ENCODE measurements at places on chromosomes 4 and X. TPM values are rescaled to one million over a fixed set of nuclear protein-coding genes. Genes with fewer than 3 reads are reported as not detected.

The TMEM150C gene
- 4.8 TPM for total RNA-seq

DNA sequence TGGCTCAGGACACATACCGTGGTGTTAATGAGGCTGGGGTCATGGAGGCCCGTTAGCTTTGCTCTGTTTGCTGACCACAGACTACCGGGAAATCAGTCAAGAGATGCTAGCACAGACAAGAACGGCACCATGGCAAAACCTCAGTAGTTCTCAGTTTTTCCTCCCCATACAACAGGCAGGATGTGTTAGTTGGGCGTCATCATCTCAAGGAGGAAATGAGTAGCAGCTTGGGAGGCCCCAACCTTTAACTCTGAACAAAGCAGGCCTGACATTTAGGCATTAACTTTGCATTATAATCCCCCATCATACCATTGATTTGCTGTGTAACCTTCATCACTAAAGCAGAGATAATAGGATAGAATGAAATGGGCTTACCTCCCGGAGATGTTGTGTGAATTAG lies 714.2 kb downstream of the RPA4 start:
- DNase-seq = no peak

DNA sequence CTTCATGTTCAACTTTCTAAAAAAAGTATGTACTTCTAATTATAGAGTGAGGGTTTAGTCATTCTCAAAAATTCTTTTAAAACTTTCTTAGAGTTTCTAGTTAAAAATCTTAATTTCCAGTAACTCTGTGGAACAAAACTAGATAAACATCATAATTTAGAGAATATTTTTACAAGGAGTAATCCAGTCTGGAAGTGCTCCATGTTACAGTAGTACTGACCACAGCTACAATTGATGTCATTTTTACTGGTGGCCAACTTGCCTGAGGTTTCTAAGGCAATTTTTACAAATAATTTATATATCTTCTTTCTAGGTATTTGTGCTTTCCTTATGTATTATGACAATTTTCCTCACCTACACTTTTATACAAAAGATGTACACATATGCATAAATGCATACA lies 490.4 kb downstream of the CENPC start:
- no peak for DNase-seq

DNA sequence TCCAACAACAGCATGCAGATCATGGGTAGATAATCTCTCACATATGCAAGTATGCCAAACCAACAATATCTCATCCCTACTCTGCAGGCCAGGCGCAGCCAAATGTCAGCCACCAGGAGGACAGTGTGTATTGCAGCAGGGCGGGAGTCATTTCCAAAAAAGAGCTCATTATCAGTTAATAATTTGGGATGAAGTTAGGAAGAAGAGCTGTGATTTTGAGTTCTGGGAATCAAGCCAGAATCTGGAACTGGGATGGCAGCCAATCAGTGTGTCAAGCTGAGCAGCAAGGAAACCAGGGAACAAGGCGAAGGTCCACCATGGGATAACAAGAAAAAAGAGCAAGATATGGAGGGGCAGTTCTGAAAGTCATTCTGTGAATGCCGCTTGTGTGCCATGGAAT lies 88.2 kb upstream of the CAMK2D start:
- DNase-seq = peak; percentile 60

GRCh38 chrX:20205927-20206708 lies 60.6 kb downstream of the RPS6KA3 start:
- no peak for DNase-seq

DNA sequence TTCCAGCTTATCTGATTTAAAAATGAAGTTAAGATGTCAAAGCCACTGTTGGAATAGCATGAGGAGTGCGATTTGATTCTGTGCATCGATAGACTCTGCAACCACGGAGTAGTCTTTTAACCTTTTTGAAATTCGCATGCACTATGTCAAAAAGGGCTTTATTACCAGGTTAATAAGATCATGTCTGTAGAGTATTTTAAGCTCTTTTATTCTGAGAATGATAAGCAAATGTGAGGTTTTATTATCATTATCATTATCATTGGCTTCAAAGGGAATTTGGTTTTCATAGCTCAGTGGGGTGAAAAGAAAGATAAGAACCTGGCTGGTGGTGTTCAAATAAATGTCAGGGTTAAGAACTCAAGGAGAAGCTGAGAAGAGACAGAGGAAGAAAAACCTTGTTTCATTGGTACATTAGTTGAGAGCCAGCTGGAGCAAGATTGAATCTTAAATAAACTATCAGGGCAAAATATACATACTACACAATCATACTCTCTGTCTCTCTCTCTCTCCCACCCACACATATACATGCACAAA lies 102.6 kb downstream of the MMRN1 start:
- DNase-seq = no peak

The TECRL gene
- total RNA-seq = 0.16 TPM

The FGFRL1 gene
- 13.0 TPM for total RNA-seq

DNA sequence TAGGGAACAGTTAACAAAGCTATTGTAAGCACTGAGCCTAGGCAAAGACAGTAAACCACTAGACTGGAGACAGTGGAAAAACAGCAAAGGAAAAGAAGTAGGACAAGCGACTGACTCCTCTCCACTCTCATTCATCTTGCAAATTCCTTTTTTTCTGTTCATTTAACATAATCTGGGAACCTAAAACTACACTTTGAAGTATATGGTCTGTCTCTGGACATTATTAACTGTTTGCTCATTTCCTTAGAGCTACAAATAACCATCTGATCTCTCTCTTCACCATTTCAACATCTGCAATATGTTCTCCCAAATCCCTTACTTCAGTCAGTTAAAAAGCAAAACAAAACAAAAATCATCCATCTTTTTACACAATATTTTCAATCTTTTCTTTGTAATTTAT lies 642 bp downstream of the HMGN5 start:
- no peak for DNase-seq

- no peak for DNase-seq
Measured at GRCh38 chr4:173860094-173860493, 330.1 kb upstream of the HAND2 start.

- DNase-seq = no peak
Measured at GRCh38 chrX:120536061-120536460, 24.7 kb downstream of the CUL4B start.

The C4orf36 gene
- total RNA-seq = 2.1 TPM

The TBC1D9 gene
- total RNA-seq = 64.3 TPM

GRCh38 chr4:155392481-155393184 lies 15.9 kb upstream of the MAP9 start:
- DNase-seq = no peak

Measured in ureter (tissue), 1 donor.